Colonic mucosa (tissue), 4 donors: ENCODE measurements at places on chromosomes 2 and 18. TPM values are rescaled to one million over a fixed set of nuclear protein-coding genes. Genes with fewer than 3 reads are reported as not detected.

- H3K4me1 ChIP-seq: peaks cover 6% of the 10 kb centered on the region
- no peak overlapping the region for H3K4me3 ChIP-seq
- no peak for DNase-seq
- peaks cover 13% of the 10 kb centered on the region for H3K27me3 ChIP-seq
- no peak overlapping the region for H3K27ac ChIP-seq
These were observed 27.1 kb upstream of the SSB start for GRCh38 chr2:169771612-169772011.

DNA sequence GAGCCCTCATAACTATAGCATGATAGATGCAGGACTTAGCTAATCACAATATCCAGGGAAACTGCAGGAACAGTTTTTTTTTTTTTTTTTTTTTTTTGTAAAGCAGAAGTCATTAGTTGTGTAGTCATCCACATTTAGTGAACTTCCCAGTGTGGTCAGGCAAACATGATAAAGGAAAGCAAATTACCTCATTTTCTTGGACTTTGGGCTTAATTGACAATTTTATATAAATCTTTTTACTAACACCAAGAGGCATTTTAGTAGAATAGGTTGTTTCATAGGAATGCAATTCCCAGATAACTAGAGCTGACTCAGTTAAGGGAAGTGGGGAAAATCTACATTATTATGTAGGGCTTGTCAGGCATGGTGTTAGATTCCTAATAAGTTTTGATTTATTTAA, 142.7 kb upstream of the GCFC2 start:
- no peak overlapping the region for H3K4me3 ChIP-seq
- no peaks in the 10 kb centered on the region for H3K36me3 ChIP-seq
- no peak overlapping the region for H3K27ac ChIP-seq
- no peaks in the 10 kb centered on the region for H3K27me3 ChIP-seq

- H3K4me3 ChIP-seq: no peak overlapping the region
- H3K27me3 ChIP-seq: no peaks in the 10 kb centered on the region
- no peak overlapping the region for H3K27ac ChIP-seq
- no peak for DNase-seq
- no peaks in the 10 kb centered on the region for H3K36me3 ChIP-seq
These were observed 177.8 kb downstream of the BCL2 start for GRCh38 chr18:63141778-63142176.

DNA sequence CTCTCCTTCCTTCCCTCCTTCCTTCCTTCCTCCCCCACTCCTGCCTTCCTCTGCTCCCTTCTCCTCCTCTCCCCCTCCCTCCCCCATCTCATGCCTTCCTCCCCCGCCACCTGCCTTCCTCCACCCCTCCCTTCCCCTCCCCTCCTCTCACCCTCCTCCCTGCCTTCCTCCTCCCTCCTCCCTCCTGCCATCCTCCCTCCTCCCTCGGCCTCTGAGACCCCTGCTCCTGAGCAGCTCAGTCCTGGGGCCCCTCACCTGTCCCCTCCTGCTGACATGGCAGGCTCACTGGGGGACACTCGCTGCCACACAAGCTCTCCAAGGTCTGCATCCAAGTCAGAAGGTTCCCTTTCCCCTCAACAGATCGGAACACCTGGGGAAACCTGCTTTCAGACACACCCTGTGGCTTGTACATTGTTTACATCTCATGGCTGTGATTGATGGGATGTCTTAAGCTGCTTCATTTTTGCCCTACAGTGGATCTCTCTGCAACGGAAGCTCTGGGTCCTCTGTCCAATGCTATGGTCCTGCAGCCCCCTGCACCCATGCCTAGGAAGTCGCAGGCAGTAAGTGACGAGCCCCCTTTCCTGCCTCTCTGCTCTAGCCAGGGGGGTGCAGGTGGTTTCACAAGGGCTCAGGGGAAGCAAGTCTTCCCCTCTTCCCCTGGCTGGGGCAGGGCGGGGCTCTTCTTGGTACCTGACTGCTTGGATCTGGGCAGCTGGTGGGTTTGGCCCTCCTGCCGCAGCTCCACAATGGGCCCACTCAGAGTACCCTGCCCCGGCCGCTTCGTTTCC, 22.9 kb downstream of the ITGB1BP1 start:
- no peak for DNase-seq
- no peaks in the 10 kb centered on the region for H3K36me3 ChIP-seq
- H3K27ac ChIP-seq: no peak overlapping the region
- no peaks in the 10 kb centered on the region for H3K27me3 ChIP-seq
- H3K4me3 ChIP-seq: no peak overlapping the region
- no peaks in the 10 kb centered on the region for H3K4me1 ChIP-seq

DNA sequence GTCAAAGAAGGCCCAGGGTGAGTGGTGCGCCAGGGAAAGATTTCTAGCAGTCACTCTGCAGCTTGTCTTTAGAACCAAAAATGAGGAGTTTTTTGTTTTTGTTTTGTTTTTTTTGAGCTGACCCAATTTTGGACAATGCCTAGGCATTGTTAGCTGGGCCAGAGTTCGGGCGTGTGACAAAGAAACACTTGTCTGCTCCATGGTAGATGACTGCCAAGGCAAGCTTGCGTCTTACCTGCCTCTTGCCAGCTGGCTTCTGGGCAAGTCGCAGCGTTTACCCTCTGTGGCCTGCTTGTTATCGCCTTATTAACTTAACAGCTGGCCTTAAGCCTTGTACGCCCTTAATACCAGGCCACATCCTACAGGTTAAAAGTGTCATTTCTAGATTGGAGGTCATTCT, 114.3 kb downstream of the GALNT1 start:
- H3K27ac ChIP-seq: no peak overlapping the region
- no peaks in the 10 kb centered on the region for H3K27me3 ChIP-seq
- no peak for DNase-seq
- H3K4me3 ChIP-seq: no peak overlapping the region
- H3K36me3 ChIP-seq: no peaks in the 10 kb centered on the region

DNA sequence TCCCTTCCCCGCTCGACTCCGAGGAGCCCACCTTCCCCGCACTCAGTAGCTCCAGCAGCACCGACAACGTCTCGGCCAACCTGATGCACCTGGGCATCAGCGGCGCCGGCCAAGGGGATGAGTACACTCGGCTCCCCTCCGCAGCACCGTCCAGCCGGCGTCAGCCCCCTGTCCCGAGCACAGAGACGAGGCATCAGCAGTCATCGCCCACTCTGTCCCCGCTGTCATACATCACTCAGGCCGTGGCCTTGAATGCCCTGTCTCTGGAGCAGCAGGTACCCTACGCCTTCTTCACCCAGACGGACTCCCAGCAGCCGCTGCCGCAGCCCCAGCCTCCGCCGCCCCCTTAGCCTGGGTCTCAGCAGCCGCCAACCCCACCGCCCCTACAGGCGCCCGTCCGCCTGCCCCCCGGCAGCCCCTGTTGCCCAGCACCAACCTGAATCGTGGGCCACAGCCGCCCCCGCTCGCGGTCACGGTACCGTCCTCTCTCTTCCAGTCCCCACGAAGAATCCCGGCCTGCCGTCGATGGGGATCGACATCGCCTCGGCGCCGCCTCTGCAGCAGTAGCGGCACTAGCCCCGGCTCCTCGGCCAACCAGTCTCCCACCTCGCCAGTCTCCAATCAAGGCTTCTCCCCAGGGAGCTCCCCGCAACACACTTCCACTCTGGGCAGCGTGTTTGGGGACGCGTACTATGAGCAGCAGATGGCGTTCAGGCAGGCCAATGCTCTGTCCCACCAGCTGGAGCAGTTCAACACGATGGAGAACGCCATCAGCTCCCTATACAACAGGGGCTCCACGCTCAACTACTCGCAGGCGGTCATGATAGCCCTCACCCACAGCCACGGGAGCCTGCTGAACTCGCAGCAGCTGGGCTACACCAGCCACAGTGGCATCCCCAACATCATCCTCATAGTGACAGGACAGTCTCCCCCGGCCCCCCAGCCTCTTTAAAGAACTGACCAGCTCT, 1195.9 kb upstream of the CHAC2 start:
- no peaks in the 10 kb centered on the region for H3K4me1 ChIP-seq
- no peak for DNase-seq
- H3K27me3 ChIP-seq: no peaks in the 10 kb centered on the region
- no peak overlapping the region for H3K4me3 ChIP-seq
- no peaks in the 10 kb centered on the region for H3K36me3 ChIP-seq

- H3K27ac ChIP-seq: no peak overlapping the region
- no peak overlapping the region for H3K4me3 ChIP-seq
- no peak for DNase-seq
- no peaks in the 10 kb centered on the region for H3K4me1 ChIP-seq
- no peaks in the 10 kb centered on the region for H3K36me3 ChIP-seq
These were observed 217.7 kb downstream of the TNS1 start for GRCh38 chr2:217784996-217785543.

DNA sequence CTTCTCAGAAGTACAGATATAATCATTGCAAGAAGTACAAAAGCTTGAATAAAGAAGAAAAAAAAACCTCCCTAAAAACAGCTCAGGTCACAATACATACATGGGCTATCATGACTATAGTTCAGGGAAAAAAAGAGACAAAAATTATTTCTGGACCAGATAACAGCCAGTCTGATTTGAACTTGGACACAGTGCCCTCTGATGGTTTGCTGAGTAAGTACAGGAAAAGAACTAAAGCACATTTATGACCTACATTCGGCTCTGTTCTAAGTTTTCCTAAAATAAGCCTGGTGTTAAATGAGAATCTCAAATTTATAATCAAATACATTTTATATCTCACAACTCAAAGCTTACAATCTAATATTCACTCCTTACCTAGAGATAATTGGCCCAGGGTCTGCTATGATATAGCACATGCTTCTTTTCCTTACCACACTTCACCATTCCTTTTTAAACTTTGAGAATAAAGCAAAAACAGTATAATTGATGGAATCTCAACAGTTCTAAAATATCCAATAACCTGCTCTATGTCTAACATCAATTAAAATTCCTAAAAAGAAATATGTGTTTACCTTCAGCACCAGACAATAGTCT, 81.1 kb downstream of the RAPH1 start:
- DNase-seq: peak; percentile 35
- no peaks in the 10 kb centered on the region for H3K4me1 ChIP-seq
- no peaks in the 10 kb centered on the region for H3K36me3 ChIP-seq
- H3K4me3 ChIP-seq: no peak overlapping the region
- H3K27ac ChIP-seq: no peak overlapping the region

GRCh38 chr2:54213082-54213481, 42.9 kb downstream of the TSPYL6 start:
- no peak overlapping the region for H3K4me3 ChIP-seq
- DNase-seq: no peak
- no peaks in the 10 kb centered on the region for H3K27me3 ChIP-seq
- H3K4me1 ChIP-seq: no peaks in the 10 kb centered on the region

DNA sequence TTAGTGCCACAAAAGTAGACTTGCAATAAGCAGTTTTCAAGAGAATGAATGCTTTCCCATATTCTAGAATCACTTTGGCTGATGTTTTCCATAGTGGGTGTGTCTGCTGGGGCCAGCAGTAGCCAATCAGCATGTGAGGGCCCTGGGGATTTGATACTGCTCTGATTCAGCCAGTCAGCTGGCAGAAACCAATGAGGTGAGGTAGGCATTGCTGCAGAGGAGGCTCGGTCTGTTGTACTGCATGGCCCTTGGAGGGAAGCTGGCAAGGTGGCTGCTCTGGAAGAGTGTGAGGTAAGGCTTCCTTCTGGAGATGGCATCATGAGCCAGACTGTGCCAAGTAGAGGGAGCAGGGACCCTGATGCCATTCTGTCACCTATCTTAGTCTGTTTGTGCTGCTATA, 22.7 kb downstream of the TMEM87B start:
- DNase-seq: no peak
- H3K4me3 ChIP-seq: no peak overlapping the region
- peaks cover 12% of the 10 kb centered on the region for H3K36me3 ChIP-seq
- no peaks in the 10 kb centered on the region for H3K27me3 ChIP-seq

DNA sequence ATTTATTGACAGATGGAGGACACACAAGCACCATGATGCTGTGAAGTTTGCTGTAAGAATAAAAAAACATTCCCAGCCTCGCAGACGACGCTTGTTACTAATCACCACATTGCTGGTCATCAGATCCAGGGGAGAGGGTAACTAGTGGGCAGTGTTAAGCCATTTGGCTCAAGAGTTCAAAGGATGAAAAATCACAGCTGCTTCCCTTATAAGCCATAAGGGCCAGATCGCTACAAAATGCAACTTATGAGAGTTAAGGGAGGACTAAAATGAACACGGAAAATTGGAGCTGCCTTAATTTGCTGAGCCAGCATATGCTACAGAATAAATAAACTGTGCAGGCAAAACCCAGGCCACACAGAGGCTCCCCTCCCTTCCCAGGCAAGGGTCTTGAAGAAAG, 522.6 kb downstream of the TDRD15 start:
- no peaks in the 10 kb centered on the region for H3K27me3 ChIP-seq
- H3K4me1 ChIP-seq: no peaks in the 10 kb centered on the region
- no peak for DNase-seq
- H3K36me3 ChIP-seq: no peaks in the 10 kb centered on the region

The EMILIN2 gene
- 17.0 TPM for total RNA-seq

The HOXD8 gene
- total RNA-seq: 3.1 TPM

The MTIF2 gene
- total RNA-seq: 49.9 TPM
